ENCODE measurements at places on chromosomes 4 and X.

DNA sequence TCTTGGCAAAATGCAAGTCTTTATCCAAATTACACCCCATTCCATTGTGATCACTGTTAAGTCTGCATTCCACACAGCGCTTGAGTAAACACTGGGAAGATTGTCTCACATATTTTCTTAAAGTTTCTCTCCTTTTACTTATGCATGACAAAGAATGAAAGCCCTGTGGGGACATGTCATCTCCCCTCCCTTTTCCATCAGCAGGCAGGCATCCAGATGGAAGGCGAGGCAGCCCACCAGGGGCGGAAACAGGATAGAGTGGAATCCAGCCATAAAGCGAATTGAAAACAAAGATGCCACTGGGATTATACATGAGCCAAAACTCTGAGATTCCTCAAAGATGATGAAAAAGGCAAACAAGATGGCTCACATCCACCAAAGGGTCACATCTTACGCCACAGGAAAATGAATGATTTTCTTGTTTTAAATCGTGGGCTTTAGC, 78.2 kb downstream of the AFAP1 start:
- DNase-seq = no peak

- no peak for DNase-seq
Observed at GRCh38 chr4:12036450-12036849, 607.8 kb upstream of the HS3ST1 start.

DNA sequence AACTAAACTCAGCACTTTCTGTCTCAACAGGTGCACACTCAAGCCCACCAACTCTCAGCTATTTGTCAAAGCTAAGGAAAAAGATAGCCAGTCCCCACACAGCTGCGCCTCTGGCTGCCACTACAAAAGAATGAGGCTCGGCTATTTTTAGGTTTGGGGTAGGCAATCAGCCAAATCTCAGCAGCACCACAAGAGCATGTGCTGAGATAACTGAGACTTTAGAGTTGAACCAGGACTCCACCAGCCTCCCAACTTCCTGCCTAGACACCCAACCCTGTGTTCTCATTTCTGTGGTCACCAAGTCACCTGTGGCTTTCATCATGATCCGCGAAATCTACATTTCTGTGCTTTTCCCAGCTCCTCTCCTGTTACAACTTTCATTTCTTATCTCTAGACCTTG, 28.0 kb downstream of the DMD start:
- no peak for DNase-seq

GRCh38 chr4:5956285-5957021, 61.8 kb downstream of the C4orf50 start:
- no peak for DNase-seq

DNA sequence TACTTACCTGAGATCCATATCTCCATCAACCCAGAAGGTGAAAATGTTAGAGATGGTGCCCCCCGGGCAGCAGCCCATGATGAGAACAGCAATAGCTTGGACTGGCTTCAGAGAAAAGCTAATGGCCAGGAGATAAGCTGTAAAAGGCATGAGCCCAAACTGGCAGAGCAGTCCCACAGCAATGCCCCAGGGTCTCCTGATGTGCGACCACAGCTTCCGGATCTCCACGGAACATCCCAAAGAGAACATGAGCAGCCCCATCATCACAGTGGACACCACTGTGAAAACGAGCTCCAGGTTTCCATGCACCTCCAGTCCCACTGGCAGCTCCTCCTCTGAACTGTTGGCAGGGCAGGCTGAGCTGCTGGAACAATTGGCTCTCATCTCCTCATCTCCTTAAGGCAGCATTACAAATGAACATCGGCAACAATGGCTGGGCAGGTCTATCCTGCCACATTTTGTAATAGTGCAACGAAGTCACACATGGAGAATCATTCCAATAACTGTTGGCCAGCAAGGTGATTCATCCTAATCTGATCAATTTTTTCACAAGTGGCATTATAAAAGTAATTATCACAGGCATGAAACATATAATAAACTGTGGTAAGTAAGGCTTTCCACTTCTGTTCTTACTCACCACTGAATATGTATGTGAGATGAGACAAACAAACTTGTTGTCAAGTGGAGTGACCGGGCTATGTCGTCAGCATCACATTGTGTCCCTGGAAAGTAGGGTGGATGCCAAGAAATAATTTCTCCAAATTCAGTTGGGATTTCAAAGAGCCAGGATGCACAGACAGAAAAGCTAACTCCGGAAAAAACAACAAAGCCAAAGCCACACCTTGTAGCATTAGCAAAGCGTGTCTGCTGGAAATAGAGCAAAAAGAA, at the start of gene SLC10A6:
TSS of gene SLC10A6 (minus strand) at position 653 of the 888 bp plus-strand sequence. CDS start at position 384, 269 bp downstream.
- DNase-seq = no peak

- DNase-seq = no peak
Observed at GRCh38 chr4:76233083-76233482, 18.4 kb upstream of the FAM47E start.

GRCh38 chr4:26701786-26702227, 117.9 kb downstream of the TBC1D19 start:
- DNase-seq = no peak

DNA sequence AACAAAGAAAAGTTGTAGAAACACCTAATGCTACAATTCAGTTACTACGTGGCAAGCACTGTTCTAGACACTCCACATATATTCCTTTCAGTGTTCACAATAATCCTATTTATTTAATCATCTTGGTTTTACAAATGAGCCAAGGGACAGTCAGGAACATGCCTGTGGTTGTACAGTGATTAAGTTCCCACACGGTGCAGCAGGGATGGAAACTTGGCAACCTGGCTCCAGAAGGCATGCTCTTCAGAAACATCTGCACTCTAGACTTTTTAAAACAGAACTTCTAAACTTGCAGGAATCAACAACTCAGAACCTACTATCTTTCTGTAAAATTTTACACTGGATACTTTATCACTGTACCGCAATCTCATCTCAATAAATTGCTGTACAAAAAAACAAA, 32.1 kb downstream of the TAPT1 start:
- no peak for DNase-seq

- DNase-seq = no peak
Observed at GRCh38 chr4:128688033-128688721, 121.3 kb upstream of the JADE1 start.

DNA sequence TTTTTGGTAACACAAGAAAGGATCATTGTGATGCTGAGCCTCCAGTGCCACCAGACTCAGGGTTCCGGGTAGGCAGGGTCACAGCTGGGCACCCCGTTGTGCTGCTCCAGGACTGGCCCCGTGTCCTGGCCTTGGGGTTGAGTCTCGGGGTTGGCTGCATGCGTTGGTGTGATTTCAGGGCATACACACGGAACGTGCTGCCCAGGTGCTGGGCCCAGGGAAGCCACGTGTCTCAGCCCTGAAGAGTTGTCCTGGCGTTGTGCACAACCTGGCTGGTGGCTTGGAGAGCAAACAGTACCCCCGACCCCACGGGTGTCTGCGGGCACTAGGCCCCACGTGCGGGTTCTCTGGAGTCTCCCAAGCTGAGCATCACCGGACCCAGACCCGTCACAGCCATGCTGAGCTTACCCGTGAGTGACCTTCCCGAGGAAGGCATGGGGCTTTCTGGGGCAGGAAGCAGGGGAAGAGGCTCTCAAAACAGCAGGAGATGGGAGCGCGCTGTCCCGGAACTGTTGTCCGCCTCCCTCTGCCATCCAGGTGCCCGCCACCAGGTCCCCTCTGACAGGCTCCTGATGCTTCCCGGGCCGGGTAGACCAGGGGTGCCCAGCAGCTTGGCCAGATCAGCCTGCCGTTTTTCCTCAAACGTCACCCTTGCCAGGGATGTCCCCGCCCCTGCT, 66.1 kb upstream of the ENPP6 start:
- no peak for DNase-seq

DNA sequence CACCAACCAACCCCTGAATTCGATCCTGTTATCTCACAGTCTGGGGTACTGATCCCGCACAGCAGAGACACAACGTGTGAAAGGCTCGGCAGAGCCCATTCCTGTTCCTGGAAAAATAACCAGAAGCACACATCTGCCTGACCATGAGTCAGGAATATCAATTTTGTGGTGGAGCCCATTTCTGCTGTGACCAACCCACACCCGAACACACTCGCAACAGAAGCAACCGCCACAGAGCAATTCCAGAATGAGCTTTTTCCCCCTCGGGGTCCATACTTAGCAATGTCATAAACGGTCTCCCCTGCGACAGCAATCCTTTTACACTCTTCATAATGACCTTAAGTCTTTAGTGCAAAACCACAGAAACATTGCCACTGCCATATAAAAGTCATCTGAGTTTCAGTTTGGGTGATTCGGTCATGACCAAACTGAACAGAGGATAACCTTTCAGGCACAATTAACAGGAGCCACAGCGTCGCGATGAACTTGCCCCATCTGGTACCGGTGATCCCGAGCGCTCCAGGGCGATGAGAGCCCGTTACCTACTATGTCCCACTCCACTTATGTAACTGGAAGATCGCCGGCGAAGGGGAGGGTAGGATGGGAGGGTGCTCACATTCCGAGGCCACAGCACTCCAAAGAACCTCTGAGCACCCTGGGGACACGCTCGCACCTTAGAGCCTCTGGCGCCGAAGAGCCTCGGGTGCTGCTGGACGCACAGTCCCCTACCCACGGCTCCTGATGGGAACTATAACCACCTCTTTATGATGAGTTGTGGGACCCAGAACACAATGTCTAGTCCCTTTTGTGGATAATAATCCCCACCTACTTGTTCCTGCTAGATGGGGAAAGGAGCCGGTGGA, 1.1 kb downstream of the MECP2 start:
- peak; percentile 6 for DNase-seq

- no peak for DNase-seq
Observed at GRCh38 chrX:39167791-39168190, 366.5 kb downstream of the MID1IP1 start.

DNA sequence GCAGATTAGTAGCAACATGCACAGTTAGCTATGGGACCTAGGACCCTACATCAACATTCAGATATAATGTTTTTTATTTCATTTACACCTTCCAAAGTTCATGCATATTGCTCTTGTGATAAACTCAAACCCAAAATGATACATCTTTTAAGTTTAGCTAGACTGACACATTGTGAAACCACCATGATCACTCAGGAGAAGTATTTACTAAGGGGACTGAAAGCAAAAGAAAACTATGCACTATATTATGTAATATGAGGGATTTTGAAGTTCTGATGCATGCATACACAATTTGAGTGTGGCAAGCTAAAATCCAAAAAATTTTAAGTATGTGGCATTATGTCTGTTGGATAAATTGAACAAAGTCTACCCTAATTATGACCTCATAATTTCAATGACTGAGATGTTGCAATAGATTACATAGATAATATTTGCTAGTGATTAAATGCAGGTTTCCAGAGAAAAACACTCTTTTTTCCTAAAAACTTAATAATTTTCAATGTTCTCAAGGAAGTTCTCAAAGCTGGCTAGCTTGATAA, 914.8 kb upstream of the GRIA3 start:
- no peak for DNase-seq

DNA sequence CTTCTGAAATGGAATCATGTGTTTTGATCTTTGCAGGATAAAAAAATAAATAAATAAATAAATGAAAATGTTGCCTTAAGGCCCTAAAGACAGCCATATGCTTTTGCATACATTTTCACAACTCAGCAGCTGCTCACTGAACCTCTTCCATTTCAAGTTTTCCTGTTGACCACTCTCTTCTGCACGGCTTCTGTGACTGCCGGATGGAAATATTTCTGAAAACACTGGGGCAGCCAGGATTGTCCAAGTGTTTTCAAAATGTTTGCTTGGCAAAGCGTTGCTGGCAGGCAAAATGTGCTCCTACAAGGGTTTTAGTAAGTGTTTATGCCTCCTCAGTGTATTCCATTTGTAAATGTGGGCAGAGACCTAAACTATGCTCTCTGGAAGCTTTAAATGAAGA, 208.1 kb upstream of the IL1RAPL1 start:
- no peak for DNase-seq

GRCh38 chr4:6933691-6934430, 24.2 kb downstream of the TBC1D14 start:
- no peak for DNase-seq

GRCh38 chrX:2846992-2847391, 18.3 kb downstream of the GYG2 start:
- no peak for DNase-seq

DNA sequence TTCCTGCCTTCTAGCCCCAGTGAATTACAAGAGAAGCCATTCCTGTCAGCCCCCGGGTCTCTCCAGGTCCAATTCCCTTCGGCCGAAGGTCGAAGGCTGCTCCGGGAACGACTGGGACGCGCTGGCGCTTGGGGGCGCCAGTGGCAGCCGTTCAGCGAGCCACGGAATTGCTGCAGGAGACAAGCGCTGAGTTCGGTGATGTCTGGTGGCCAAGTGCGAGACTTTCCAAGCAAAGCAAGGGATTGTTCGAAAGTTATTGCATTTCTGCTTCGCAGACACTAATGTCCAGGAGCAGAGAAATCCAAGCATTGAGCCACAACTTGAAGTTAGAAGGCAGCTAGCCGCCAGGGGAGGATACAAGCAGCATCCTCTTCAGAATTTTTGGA, 1.1 kb upstream of the DKK2 start:
- DNase-seq = no peak

DNA sequence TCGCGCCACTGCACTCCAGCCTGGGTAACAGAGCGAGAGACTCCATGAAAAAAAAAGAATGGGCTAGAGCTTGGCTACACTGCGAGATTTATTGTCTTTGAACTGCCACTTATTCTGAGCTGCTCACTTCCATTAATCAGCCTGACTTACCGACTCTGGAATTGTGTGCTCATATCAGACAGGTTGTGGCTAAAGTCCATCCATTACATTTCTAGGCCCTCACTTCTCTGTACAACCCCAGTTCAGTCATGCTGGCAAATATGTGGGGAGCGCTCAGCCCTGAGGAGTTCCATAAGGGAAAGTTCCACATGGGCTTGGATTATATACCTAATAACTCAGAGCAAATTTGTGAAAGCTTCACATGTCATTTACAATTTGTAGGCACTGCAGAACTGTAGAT, 270.6 kb downstream of the TRIML1 start:
- DNase-seq = no peak

DNA sequence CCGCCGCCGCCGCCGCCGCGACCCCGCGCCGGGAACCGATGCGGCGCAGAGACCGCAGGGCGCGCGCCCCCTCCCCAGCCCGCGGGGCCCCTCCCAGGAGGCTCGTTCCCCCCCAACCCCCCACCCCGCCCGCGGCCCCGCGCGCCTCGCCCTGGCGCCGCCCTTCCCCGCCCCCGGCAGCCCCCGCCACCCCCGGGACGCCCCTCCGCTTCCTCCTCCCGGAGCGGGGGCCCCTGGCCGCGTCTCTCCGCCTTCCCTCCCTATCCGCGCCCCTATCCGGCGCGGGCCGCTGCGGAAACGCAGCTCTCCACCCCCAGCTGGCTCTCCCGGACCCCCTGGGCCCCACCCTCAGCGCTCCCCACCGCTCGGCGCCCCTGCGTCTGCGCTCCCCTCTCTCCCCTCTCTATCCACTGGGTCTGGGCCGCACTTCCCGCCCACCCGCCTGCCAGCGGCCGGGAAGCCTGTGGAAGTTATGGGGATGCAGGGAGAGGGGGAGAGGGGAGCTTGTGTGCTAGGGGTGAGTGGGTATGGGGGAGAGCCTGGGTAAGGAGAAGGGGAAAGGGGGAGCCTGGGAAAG, at the start of gene TMEM271:
TSS of gene TMEM271 (minus strand) at position 51 of the 577 bp plus-strand sequence. CDS start 233 bp downstream, outside the sequence.
- no peak for DNase-seq

DNA sequence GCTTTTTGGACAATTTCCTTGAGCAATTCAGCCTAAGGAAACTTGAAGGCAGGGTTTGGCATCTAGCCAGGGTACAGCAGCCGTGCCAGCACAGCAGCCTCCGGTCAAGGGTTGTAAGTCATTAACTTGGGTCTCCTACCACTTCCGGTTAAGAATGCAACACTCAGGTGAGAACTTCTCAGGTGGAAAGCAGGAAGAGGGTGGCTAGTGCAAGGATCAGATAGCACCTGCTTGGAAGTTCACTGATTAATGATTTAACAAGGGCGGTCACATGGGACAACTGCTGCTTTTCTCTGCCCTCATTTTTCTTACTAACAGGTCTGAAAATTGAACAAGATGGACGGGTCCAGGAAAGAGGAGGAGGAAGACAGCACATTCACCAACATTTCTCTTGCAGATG, 30.1 kb upstream of the SCOC start:
- no peak for DNase-seq
